ENCODE measurements at places on chromosomes 3 and 15.

DNA sequence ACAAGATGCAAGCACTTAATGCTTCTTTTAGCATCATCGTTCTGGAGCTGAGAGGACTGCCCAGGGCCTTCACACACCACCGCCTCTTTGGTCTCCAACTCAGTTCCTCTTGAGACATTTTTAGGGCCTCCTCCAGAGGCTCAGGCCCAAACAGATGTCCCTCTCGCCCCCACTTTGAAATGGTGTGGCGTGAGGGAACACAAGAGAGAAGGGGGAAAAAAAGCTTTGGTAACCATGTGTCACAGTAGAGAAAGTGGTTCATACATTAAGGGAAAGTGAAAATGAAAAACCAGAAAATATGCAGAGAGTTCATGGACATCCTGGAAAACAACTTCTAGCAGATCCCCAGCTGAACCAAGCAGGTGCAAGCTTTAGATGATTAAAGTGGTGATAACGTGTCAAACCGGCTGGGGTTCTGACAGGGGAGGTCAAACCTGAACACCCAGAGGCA lies 33.1 kb upstream of the FOXP1 start:
- no peak for DNase-seq

GRCh38 chr3:194031867-194032635 lies 103.9 kb upstream of the HES1 start:
- no peak for DNase-seq

DNA sequence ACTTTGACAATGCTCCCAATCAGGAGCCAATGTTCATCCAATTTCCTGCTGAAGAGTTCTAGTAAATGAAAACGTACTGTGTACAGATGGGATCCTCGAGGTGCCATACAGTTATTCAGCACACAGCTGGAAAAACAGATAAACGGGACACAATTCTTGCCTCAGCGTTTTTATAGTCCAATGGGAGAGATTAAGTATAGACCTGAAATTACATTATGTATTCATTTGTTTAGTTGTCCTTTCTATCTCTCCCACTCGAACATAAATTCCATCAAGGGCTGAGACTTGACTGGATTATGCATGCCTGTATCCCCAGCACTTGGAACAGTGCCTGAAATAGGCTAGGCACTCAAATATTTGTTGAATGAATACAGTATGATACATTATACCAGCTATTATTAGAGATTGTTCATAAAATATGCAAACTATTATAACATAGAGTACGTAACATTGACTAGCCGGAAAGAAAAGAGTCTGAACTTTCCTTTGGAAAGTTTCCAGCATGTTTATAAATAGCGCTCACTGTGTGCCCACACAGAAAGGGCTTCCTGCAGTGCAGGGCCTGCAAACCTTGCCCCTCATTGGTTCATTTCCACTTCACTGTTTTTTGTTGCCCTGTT lies 27.4 kb upstream of the SNTN start:
- DNase-seq: no peak

DNA sequence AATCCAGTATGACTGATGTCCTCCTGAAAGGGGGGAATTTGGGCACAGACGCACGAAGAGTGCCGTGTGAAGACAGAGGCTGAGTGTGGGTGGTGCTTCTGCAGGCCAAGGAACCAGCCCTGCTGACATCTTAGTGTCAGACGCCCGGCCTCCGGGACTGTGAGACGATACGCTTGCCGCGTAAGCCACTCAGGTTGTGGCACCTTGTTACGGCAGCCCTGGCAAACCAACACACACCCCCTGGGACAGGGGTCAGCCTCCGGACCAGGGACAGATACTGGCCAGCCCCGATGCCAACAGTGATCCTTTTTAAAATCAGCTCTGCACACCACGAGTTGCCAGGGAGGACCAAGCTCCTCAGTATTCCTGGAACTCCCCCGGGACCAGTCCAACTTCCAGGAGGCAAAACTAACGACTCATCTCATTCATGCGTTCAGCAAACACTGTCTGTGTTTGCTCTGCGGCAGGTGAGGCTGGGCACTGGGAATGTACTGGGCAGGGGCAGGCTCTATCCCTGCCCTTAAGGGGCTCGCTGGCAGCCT lies 21.2 kb upstream of the PIGZ start:
- DNase-seq: no peak

GRCh38 chr3:53506110-53506762 lies 11.8 kb downstream of the CACNA1D start:
- no peak for DNase-seq

GRCh38 chr3:127809211-127809610 lies 13.1 kb downstream of the MGLL start:
- no peak for DNase-seq

DNA sequence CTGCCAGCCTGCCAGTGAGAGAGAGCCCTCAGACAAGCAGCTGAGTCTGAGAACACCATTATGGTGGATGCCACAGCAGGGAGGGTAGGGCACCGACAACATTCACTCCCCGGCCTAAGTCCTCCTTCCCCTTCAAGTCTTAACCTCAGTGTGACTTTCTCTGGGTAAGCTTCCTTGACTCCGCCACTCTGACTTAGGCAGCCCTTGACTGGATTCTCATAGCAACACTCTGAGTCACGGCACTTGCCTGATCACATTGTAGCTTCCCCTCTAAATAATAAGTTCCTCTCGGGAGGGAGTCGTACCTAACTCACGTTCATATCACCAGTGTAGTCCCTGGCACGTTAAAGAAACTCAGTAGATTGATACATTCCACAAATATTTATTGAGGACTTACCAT lies 180.5 kb downstream of the FOXB1 start:
- no peak for DNase-seq

GRCh38 chr3:133487920-133488540 lies 85.5 kb upstream of the CDV3 start:
- DNase-seq: peak; percentile 37

DNA sequence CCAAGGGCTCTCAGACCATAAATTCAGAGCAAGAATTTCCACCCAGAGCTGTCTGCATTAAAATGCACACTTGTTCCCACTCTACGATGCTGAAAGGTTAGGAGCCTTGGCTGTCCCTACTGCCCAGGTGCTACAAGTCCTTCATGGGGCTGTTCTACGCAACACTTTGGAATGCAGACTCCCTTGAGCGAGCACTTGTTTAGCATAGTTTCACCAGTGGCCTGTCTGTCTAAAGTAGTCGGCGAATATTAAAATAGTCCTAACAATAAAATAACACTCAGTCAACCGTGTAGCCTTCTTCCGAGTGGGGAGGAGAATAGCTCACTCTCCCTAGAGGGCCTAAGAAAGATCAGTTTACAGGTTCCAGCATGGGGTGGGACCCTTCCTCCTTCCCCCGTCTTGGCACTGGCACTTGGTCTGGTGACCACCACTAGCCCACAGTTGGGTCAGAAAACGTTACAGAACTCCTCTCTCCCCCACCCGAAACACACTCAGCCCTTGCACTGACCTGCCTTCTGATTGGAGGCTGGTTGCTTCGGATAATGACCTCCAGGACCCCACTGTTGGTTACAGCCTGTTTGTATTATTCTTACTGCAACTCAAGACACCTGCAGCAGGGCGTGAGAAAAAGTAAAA lies at the start of gene CLDN16:
TSS of gene CLDN16 (plus strand) at position 586 of the 636 bp plus-strand sequence. CDS start 167 bp downstream, outside the sequence.
- no peak for DNase-seq

- DNase-seq: no peak
Observed at GRCh38 chr3:12353796-12354525, 65.1 kb downstream of the PPARG start.

DNA sequence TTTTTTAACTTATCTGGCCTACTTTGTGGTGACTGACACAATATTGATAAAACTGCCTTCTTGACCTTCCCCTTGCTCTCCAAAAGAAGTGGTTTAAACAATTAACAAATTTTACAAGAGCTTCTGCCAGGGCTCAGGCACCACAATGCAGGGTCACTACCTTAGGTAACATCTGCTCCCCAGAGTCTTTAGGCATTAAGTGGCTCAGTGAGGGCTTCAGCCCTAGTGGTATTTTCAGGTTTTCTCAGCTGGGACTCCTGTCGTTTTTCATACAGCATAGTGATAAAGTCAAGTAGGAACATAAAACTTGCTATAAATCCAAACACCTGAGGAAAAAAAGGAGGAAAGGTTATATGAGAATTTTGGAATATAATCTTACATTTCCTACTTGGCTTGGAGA lies 18.9 kb downstream of the CMTM6 start:
- DNase-seq: no peak

DNA sequence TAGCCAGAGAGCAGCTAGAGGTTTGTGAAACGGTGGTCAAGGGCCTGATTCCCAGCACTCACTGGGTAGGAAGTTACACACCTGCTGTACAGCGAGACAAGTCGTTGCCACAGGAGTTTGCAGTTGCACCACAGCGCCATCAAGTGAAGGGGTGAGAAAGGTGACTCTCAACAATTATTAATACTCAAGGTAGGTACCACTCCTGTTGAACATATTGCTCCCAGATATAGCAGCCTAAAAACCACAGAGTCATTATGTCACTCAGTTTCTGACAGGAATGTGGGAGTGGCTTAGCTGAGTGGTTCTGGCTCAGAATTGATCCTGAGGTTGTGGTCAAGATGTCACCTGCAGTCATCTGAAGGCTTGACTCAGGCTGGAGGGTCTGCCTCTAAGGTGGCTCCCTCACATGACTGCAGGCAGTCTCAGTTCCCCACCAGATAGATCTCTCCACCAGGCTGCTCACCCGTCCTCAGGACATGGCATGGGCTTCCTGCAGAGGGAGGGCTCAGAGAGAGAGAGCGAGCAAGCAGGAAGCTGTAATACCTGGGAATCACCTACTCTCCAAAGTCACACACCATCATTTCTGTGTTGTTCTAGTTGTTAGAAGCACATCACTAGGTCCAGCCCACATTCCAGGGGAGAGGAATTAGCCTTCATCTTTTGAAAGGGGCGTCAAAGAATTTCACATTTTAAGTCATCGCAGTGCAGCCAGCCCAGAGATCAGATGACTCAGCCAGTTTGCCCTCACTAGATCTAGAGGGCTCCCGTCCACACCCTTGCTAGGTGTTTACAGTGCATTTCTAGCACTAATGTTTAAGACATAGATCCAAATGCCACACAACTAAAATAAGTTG lies 17.0 kb upstream of the ANO10 start:
- DNase-seq: no peak

DNA sequence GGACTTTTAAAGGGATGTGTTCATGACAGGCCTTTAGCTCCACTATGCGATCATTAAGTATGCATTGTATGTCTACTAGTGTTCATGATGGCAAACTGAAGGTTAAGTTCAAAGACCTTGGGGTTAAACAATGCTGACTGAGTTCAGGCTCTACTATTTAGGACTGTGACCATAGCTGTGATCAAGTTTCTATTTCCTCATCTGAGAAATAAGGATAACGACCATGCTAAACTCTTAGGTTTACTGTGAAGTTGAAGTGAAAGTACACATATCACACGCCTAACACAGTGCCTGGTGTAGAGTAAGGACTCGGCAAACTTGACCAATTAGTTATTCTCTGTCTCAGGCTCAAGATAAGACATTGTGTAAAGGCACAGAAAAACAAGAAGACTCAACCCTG lies 243.2 kb downstream of the MBNL1 start:
- no peak for DNase-seq

GRCh38 chr15:67792250-67792942 lies 32.9 kb upstream of the SKOR1 start:
- DNase-seq: no peak

GRCh38 chr3:108292905-108293328 lies 3.4 kb upstream of the HHLA2 start:
- DNase-seq: no peak

- DNase-seq: no peak
Observed at GRCh38 chr3:40381904-40382616, 4.9 kb upstream of the ENTPD3 start.

- DNase-seq: no peak
Observed at GRCh38 chr3:35624698-35625097, 14.6 kb upstream of the ARPP21 start.

- no peak for DNase-seq
Observed at GRCh38 chr3:38224357-38224756, 41.3 kb upstream of the SLC22A13 start.

DNA sequence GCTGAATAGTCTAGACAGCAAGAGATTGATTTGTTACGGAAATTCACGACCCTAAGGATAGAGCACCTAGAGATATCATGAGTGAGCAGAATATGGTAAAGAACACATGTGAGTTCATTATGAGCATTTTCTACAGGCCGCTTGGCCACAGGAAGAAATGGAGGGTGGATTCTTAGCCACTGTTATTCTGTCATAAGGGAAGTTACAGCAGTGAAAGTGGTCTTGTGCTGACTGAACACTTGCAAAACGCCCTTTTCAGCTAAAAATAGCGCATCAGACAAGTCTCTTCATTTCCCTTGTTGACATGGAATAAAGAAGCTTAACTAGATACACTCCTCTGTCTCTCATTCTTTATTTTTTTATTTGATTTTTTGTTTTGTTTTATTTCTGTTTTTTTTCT lies 19.8 kb downstream of the DGKG start:
- no peak for DNase-seq

- no peak for DNase-seq
Observed at GRCh38 chr3:41356775-41357174, 157.5 kb downstream of the CTNNB1 start.

DNA sequence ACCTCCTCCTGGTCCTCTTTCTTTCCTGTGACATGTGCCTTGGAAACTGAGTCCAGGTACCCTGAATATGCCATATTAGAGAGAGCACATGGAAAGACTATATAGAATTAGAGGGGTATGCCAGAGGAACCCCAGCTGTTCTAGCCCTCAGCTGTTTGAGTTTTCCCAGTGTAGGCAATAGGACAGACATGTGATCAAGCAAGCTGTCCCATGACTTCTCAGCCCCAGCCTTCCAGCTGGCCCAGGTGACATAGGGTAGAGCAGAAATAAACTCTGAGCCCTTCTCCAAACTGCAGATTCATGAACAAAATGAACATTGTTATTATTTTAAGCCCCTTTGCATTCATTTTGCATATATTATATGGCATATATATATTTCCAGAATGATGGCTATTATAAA lies 118.7 kb downstream of the PPM1L start:
- DNase-seq: no peak

DNA sequence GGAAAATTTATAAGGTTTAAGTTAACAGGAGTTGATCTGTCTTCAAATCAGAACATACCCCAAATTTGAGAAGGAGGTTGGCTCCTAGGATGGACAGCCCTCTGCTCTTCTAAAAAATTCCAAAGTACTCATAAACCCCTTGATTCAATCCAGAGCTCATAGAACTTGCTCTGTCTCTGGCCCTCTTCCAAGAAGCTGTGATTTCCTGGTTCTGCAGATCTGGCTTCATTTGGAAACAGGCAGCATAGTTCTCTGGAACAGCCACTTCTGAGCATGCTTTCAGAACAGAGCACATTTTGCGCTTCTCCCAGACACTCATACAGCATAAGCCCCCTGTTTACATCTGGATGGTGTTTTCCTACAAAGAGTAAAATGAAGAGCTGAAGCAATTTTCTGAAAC lies 96.7 kb downstream of the KBTBD8 start:
- DNase-seq: no peak

DNA sequence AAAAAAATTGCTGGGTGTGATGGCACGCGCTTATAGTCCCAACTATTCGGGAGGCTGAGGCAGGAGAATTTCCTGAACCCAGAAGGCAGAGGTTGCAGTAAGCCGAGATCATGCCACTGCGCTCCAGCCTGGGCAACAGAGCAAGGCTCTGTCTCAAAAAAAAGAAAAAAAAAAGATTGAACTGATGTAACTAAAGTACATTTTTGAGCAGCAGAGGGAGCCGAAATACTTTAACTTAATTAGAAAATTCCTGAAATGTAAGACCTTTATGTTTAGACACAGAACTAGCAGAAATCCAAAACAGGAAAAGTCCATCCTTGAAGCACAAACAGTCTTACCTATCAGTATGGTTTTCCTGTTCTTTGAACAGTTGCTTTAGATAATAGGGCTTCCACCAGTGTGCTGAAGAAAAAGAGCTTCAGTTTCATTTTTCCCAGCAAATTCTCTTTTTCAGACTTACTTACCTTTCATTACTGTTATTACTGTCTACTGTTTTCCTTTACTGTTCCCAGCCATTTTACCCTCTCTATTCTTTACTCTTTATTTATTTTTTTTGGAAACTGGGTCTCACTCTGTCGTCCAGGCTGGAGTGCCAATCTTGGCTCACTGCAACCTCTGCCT lies 33.4 kb upstream of the ZNF609 start:
- DNase-seq: no peak

Measured in activated CD8-positive, alpha-beta memory T cell treated with anti-CD3 and anti-CD28 coated beads for 4 hours (primary cell).